ENCODE measurements at places on chromosomes 13 and 19.

DNA sequence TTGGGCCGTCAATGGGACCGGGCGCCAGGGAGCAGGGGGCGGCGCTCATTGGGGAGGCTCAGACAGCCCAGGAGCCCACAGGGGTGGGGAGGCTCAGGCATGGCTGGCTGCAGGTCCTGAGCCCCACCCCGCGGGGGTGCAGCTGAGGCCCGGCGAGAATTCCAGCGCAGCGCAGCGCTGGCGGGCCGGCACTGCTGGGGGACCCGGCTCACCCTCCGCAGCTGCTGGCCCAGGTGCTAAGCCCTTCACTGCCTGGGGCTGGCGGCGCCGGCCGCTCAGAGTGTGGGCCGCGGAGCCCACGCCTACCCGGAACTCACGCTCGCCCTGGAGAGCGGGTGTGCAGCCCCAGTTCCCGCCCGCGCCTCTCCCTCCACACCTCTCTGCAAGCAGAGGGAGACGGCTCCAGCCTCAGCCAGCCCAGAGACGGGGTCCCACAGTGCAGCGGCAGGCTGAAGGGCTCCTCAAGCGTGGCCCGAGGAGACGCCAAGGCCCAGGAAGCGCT is 1227.4 kb downstream of the PCDH17 start:
- no peak for DNase-seq

DNA sequence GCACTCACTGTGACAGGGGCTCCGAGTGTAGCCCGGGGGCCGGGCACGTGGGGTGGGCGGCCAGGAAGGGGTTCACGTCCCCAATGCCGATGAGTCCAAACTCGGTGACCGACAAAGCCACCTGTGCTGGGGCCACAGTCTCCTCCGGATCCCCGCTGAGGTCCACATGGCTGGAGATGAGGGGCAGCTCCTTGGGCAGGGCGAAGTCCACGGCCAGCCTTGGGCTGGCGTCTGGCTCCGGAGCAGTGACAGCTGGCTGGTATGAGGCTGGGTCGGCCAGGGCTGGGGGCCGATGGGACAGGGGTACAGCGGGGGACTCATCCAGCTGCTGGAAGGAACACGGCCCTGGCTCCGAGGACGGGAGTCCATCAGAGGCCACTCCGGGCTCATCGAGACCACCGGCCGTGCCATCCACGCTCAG is 15.9 kb upstream of the PLPP2 start:
- DNase-seq: no peak

DNA sequence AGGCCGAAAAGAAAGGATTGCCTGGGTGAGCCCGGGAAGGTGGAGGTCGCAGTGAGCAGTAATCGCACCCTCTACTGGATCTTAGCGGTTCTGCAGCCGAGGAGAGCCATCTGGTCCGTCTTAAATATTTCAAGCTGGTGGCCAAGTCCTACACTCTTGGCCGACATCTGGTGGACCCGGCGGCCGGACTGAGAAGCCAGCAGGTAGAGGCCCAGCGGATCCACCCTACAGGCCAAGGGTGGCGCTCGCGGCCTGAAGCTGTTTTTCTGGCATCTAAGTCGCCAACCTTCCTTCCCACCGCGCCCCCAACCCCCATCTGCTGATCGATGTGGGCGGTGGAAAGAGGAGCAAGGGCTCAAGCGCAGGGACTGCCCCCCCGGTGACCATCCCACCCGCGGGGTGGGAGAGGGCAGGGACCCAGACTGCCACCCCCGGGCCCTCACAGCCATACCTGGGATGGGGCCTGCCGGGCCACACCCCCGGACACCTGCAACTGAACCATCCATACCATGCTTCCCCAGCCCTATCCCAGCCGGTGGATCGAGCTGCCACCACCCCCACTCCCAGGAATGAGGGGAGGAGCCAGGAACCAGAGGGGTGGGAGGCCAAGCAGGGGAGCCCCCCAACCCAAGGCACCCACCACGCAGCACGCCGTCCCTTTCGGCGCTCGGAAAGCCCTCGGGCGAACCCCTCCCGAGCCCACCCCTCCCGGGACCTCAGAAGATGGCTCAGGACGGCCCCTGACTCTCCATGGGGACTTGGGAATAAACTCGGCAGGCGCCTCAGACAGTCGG is 46.3 kb upstream of the ZNF730 start:
- DNase-seq: peak; percentile 14

GRCh38 chr19:46571495-46571894 is 29.6 kb upstream of the CALM3 start:
- DNase-seq: peak; percentile 18

DNA sequence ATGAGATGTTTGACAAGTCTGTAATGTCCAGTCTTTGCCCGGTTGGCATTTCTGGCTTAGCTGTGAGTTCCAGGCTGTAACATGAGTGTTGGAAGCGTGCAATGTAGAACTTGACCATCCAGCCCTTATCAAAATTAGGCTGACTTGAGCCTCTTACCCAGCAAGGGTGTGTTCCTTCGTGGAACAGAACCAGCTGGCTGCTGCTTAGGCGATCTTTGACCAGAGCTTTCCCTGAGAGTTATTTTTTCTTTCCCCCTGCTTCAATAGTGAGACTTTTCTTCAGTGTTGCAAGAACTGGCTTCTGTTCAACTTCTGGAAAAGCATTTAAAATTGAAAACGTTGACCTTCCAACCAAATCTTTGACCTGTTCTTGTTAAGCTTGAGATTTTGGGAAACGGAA is 6.5 kb downstream of the TNFSF13B start:
- no peak for DNase-seq
